ENCODE measurements at places on chromosomes 13 and 19. TPM values are rescaled to one million over a fixed set of nuclear protein-coding genes. Genes with fewer than 3 reads are reported as not detected.

The COMP gene
- 0.77 TPM for total RNA-seq

The FFAR3 gene
- total RNA-seq: not detected

The IL11 gene
- total RNA-seq: 4.8 TPM

The KRTDAP gene
- not detected for total RNA-seq

The DOCK9 gene
- total RNA-seq: 10.5 TPM

The ZNF253 gene
- total RNA-seq: 3.1 TPM

The KCTD12 gene
- total RNA-seq: 42.6 TPM

The ATP4B gene
- total RNA-seq: not detected

The CYP2S1 gene
- total RNA-seq: 1.3 TPM

The KLK4 gene
- not detected for total RNA-seq

The NCCRP1 gene
- total RNA-seq: not detected

The ZNF71 gene
- total RNA-seq: 6.5 TPM

The UPF1 gene
- total RNA-seq: 65.4 TPM

The NCR1 gene
- total RNA-seq: not detected
